ENCODE measurements at places on chromosomes 12 and 14.

GRCh38 chr14:94412671-94413638, 24.6 kb upstream of the SERPINA1 start:
- no peak for DNase-seq

DNA sequence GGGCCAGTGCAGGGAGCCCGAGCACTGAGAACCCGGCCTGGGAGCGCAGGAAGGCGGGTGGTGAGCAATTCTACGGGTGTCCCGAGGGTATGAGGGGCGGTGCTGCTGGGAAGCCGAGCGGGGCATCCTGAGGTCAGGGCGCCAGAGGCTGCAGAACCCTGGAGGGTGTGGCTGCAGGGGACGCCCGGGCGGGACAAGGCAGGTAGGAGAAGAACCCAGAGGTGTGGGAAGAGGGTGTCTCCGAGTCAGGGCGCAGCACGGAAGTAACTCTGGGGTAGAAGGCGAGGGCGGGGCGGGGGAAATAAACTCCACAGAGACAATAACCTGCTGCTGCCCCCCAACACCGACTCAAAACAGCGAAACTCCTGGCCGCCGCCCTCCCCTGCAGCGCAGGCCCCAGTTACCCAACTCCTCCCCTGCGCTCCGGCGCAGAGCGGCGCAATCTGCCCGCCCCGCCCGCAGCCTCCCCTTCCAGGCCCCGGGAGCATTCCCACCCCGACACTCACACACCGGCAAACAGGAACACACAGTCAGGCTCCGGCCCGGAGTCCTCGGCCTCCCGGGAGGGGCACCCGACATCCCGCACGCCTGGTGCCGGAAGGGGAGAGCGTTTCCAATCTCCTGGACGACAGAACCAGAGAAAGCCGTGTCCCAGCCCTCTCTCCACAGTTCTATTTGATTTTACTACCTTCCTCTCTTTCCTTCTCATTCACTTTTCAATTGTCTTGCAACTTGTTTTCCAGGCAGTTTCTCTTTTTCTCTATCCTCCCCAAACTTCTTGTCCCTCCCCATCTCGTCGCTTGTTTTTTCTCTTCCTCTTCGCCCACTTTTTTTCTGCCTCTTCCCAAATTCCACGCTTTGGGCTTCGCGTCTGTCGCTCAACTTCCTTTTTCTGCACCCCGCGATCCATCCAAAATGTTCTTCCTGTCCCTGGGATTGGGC, 2.4 kb downstream of the HRK start:
- no peak for DNase-seq

DNA sequence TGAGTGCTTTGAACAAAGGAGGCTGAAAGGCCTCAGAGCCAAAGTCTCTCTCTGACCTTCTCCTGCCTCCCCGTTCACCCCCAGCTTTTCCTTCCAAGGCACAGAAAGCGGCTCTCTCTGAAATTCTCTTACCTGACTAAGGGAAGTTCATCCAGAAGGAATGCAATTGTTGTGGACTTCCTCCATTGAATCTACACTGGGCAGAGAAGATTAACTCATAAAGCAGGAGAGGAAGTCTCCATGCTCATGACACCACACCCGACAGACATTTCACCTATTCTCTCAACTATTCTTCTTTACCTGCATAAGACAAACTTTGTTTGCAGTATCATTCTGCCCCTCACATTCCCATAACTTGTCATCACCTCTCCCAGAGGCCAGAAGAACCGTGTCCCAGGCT, 129.3 kb upstream of the CCDC175 start:
- DNase-seq, result no peak

- DNase-seq, result no peak
Measured at GRCh38 chr14:103140316-103141109, 17.3 kb downstream of the TNFAIP2 start.

DNA sequence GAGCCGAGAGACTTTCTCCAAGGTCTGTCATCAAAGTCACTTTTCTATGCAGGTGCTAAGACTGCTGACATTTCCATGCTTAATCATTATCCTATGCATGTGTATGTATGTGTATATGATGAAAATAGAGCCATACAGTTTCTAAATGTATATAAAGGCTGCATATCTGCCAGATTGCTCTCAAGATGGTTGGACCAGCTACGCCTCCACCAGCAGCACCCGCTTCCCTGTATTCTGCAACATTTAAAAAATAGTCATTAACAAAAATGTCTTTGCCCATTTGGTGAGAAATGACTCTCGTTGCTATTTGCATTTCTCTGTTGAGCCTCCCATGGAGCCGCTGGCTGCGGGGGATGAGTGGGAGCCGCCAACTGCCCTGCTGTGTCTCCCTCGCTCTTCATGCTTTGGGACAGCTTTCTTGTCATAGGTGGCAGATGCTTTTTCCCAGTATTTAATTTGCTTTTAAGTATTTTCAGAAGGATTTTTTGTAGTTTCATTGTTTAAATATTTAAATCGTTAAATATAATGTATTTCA, 54.7 kb downstream of the DYNC1H1 start:
- DNase-seq, result no peak

DNA sequence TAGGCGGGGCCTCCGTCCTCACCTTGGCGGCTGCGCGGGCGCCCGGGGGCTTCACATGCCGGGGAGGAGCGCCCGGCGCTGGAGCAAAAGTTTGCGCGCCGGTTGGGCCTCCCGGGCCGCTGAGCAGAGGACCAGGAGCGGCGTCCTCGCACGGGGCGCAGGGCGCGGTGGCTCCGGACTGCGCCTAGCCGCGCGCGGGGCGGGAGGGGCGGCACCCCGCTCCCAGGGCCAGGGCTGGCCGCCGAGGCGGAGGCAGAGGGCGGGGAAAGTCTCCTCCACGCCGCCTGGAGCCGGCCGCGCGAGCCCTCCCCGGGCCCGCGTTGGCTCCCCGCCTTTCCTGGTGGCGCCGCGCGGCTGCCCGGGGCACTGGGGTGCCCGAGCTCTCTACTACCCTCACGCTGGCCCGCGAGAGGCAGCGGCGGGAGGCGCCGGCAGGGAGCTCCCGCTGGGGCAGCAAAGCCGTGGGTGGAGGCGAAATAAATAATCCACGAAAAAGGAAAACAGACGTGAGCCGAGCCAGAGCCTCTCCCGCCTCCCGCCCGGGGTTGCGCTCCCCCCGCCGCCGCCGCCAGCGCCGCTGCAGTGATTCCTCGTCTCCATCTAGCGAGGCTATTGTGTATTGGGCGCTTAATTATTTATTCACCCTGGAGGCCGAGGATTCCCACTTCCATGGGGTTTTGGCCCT, 400 bp upstream of the PRIMA1 start:
- DNase-seq, result no peak

Measured in stimulated activated CD4-positive, alpha-beta T cell treated with anti-CD3 and anti-CD28 coated beads, Interleukin-1b, Interleukin-23, amount 100 ng/mL, for 1 hour (primary cell).